ENCODE measurements at places on chromosomes 7 and 10. TPM values are rescaled to one million over a fixed set of nuclear protein-coding genes. Genes with fewer than 3 reads are reported as not detected.
A peak's percentile ranks its signal among the peaks of the same experiment; 100 is the strongest.

Gene LIPM
- not detected for polyA plus RNA-seq

DNA sequence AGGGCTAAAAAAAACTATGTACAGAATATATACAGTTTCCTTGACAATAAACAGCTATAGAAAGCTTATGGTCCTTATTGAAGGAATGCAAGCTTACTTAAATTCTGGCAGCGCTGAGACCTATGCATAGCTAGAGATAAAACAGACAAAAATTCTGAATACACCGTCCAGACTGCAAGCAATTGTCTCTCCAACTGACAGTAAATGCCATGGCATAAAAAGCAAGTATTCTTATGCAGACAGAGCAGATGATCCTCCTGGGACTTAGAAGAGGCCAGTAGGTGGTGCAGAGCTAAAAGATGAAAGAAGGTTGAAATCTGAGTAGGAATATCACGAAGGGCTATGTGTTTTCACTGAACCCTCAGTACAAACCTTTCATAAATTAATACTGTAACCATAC lies 157.0 kb upstream of the CACNA2D1 start:
- no peak for DNase-seq

Gene CPA2
- 0.60 TPM for polyA plus RNA-seq

DNA sequence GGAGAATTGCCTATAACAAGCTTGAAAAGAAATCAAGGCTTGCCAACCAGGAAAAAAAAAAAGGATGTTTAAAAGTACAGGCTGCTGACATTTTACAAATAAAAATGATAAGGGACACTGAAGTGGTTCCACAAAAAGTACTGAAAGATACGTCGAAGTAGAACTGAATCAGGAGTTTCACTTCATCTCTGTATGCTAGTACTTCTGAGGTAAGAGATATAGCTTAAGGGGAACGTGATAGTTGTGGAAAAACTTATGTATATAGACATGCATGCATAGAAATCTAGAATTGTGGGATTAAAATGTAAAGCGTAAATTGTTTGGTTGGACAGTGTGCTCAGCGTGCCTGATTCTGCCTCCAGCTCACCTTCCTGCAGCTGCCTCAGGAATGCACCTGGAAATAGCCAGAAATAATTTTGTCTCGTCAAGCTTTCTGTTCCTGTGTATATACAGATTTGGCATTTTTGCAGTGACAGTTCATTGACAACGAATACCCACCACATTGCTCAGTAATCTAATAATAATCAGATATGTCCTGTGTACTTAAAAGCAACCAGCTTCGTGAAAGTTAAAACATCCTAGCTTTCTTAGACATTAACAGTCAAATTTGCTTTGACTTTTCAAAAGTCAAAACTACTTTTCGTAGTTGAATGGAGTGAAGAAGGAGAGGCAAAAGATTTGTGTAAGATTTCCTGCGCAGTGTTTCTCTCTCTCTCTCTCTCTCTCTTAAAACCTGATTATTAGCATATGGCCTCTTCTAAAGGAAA lies 1.4 kb downstream of the SOSTDC1 start:
- peak; percentile 13 for DNase-seq

GRCh38 chr7:158676906-158677305 lies 27.7 kb downstream of the NCAPG2 start:
- no peak for DNase-seq

- DNase-seq = no peak
Observed at GRCh38 chr7:85290269-85290668, 103.4 kb upstream of the SEMA3D start.

DNA sequence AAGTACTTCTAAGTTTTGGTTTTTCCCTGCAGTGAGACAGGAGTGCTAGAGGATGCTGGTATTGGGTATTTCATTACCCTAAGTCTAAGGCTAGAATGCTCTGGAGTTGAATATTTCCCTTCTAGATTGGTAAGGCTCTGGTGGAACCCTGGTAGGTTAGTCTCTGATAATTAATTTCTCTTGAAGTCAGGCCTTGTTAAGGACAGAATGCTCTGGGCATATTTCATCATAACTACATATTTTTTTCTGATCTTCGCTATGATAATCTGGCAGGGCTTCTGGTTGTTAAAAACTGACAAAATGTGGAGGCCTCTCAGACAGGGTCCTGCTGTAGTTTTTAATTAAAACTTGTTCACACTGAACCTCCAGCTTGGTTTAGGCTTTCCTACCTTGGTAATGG lies 83.8 kb downstream of the CDK13 start:
- DNase-seq = no peak

- no peak for DNase-seq
Observed at GRCh38 chr7:1112109-1112508, 24.2 kb downstream of the GPER1 start.

DNA sequence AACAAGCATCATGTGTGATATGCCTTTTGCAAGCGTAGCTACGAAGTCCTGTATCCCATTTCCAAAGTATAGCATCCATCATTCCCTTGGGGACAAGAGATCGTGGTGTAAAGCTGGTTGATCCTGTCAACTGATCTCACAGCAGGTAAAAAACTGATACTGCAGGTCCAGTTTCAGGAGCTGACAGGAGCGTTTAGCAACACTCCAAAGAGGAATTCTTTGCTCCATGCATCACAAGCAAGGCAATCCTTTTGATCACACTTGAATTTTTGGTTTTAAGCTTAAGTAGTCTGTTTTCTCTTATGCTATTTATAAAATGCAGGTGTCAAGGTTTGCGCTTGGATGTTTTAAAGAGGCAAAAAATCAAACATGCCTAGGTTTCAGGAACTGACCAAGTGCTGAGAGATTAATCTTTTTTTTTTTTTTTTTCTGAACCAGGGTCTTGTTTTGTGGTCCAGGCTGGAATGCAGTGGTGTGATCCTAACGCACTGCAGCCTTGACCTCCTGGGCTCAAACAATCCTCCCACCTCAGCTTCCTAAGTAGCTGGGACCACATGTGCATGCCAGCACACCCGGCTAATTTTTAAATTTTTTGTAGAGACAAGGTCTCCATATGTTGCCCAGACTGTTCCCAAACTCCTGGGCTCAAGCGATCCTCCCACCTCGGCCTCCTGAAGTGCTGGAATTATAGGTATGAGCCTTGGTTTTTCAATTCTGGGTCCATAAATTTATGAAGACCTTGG lies 1.8 kb upstream of the ZDHHC4 start:
- DNase-seq = no peak

Gene GTF2IRD1
- polyA plus RNA-seq = 65.9 TPM

DNA sequence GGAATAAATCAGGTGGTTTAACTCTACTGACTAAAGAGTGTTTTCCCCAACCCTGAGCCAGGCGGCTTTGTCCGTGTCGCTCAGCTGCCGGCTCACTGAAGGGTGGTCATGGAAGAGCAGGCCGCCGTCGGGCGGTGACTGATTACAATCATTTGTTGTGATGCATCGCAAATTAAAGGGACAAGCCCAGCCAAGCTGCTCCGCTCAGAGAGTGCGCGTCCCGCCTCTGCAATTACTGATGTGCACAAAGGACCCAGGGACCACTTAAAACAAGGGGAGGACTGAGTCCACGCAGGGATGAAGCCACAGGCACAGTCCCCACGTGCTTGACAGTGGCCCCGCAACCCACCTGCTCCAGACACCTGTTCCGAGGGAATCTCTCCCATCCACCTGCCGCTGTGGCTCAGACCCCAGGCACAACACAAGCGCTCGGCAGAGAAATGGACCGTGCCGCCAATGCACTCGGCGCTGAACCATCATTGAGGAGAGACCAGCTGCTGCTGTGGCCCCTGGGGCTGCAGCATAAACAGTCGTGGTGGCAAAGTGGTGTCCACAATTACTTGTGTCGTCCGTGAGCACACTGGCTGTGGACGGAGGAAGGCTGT lies 526.5 kb downstream of the PTPRN2 start:
- peak; percentile 34 for DNase-seq

DNA sequence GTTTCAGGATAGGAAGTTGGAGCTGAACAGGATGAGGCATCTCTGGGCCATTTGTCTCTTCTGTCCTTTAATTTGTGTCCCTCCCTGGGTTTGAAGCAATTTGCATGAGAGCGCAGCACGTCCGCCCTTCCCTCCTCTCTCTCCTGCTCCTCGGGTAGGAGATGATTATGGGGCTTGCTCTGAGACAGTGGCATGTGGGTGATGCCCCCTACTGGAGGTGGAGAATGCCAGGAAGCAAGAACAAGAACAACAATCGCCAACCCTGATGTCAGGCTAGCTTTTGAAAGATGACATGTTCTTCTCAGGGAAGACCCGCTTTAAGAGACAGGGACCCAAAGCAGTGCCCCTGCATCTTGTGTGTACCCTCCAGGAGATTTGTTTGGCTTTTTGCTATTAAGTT lies 63.9 kb upstream of the LOXL4 start:
- DNase-seq = no peak

Gene SPDYE1
- 2.1 TPM for polyA plus RNA-seq

- DNase-seq = no peak
Observed at GRCh38 chr7:131961054-131961680, 404.7 kb upstream of the PODXL start.

GRCh38 chr10:58588673-58589265 lies 76.1 kb downstream of the BICC1 start:
- no peak for DNase-seq

DNA sequence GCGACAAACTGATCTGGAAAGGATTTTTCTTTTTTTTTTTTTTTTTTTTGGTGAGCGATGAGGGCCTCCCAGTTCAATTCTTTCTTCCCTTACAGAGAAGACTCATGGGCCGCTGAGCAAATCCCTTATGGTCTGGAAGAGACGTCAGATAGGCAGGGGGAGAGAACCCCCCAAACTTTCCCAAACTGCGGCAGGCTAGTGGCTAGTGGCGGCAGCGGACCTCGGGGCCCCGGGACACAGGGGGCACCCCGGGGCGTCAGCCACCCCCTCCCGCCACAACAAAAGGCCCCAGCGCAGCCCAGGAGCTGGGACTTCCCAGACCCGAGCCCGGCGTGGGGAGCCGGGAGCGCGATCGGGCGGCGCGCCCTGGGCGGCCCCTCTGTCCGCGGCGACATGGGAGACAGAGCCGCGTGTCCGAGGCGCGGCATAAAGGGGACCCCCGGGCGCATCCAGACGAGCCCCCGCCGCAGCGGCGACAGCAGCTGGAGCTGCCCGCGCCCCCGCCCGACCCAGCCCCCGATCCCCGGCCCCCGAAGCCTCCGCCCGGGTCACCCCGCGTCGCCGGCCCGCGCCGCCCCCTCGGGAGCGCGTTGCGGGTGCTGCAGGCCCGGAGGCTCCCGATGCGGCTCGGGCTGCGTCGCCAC lies 755 bp downstream of the FAM171A1 start:
- peak; percentile 40 for DNase-seq

Gene FEZF1
- not detected for polyA plus RNA-seq

- no peak for DNase-seq
Observed at GRCh38 chr7:112223310-112223709, 16.8 kb downstream of the ZNF277 start.

- DNase-seq = no peak
Observed at GRCh38 chr7:121186746-121187145, 142.1 kb upstream of the WNT16 start.

DNA sequence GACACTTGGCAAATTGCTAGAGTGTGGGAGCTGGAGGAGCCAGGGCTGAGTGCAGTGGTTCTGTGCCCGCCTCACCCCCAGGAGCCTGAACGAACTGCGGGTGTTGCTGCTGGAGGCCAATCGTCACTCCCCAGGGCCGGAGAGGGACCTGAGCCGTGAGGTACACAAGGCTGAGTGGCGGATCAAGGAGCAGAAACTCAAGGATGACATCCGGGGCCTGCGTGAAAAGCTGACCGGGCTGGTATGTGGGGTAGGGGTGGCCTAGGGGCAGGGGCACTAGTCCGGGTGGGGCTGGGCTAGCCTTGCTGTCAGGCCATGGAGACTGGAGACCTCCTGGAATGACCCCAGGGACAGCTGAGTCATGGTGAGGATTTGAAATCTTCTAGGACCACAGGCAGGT lies 56.7 kb upstream of the GTF2IRD1 start:
- DNase-seq = no peak

DNA sequence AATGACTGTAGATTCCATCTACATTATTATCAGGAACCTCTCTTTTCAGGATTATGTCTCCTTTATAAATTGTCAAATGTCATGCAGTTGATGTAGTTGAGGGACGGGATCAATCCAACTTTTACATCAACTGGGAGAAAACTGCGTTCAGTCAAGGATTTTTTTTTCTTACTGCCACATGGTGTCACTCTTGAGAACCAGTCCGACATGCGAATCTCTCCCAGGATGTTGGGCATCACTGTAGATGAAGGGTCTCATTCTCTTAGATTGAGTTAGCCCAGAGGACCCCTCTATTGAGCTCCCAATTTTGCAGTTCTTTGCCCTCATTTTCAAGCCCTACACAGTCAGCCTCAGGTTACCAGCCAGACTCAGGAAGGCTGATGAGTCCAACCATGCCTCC lies 120.3 kb upstream of the PTPRZ1 start:
- DNase-seq = no peak

DNA sequence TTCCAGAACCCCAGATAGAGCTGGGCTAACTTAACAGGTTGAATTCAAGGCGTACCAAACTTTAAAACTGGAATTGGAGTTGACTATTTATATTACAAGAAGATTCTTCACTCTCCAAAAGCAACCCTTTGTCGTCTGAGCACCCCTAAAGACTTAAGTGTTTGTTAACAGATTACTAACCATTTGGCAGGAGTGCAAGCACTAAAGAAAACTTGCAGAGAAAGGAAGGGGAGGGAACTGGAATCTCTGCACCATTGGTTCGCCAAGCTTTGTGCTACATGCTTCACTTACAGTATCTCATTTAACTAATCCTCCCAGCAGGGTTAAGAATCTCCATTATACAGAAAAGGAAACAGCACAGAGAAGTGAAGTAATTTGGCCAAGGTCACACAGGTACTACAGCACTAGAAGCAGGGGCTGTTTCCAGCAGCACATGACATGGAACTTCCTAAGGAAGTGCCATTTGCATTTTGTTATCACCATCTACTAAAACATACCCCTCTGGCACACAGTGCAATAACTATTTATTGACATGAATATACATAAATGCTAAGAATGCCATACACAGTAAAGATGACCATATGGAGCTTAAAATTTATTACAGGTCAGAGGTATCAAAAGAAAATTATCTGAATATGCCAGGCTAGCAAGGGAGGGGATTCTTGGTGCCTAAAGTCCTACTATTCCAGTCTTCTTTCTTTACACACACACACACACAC lies 201.2 kb downstream of the KCNMA1 start:
- DNase-seq = no peak

All from left kidney (tissue), 8 donors.